ENCODE measurements at places on chromosomes 6 and 20.

DNA sequence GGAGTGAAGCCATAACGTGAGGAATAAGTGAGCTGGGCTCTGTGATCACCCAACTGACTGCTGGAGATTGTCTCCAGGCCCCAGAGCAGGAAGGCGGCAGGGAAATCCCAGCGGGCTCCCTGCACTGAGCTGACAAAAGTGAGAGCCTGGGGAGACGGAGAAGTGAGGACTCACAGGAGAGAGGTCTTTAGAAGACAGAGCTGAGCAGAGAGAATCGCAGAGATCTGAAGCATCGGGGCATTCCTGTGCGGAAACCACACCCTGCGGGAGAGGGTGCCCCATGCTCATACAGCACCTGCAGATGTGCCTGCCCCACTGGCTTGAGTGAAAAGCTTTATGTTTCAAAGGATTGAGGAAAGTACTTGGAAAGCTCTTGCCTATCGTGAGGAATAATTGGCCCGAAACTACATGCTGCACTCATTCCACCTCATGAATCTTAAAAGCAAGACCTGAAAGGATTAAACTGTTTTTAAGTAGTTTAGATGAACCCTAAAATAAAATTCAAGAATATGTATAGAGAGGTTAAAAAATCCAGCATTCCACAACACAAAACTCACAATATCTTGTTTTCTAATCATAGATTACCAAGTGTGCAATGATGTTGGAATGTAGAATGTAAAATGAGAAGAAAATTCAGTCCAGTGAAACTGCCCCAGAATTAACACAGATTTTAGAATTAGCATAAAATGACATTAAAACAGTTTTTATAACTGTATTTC lies 17.7 kb upstream of the THBS2 start:
- no peak for DNase-seq

DNA sequence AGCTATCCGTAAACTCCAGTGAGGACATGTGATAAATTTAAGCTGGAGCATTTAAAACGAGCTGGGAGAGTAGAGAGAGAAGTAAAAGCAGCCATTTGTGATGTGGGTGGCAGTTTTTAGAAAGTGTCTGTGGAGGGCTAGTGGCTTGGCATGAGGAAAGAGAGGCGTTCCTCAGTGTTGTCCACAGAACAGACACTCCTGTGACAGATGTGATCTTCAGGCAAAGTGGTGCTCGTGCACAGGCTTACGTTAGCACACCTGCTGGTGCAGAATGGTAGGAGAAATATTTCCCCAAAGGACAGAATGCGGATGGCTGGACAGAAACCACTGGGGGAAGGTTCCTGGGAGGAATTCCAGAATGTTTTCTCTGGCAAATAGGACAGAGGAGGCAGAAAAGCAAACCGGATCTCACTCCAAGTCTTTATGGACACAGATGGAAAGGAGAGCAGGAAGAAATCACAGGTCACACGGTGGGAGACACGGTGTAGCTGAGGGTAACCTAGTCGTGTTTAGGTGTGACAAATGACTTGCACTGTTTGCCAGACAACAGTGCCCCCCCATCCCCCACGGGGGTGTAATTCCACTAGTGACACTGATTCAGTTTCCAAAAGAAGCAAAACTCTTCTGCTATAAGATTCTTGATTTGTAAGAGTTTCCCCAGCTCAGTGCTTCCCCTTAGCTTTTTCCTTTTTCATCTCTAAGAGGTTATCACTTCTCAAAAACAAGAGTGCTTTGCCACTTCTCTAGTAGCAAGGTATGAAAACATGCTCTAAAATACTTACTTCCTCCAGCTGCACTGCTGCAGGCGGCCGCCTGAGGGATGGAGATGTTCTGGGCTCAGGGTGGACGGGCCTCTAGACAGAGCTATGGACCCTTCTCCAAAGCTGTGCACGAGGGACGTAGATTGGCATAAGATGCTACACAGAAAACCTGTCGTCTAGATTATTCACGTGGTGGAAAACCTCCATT lies 293.2 kb downstream of the QKI start:
- no peak for DNase-seq

- no peak for DNase-seq
These were observed 20.5 kb downstream of the DNAJC5 start for GRCh38 chr20:63915471-63915870.

DNA sequence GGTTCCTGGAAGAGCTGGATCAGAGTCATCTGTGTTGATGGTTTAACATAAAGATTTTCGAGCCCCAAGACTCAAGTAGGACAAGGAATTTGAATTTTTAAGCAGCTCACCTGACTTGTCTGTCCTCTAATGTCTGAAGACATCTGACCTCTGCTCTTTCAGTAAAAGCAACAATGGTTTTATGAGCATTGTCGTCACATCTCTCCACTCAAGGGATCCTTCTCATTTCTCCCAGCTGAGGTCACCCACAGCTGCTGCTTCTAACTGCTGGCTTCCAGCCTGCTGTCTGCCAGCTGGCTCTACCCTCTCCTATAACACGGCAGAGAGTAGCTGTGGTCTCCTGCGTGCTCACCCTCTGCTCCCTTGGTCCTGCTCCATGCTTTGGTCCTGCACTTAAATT lies 24.7 kb upstream of the HDAC2 start:
- peak; percentile 97 for DNase-seq

DNA sequence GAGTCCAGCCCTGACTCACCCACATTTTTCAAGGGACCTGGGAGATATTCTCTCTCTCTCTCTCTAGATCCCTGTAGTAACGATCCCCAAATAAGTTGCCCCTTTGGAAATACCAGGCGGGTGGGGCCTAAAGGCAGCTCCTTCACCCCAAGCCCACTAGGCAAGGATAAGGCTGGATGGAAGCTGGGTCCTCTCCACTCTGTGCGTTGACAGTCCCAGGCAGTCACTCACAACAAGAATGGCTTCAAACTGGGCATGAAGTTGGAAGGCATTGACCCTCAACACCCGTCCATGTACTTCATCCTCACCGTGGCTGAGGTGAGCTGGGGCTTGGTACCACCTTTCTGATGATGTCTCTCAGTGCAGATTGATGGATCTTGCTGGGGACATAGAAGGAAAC lies 21.6 kb downstream of the L3MBTL1 start:
- DNase-seq: no peak

DNA sequence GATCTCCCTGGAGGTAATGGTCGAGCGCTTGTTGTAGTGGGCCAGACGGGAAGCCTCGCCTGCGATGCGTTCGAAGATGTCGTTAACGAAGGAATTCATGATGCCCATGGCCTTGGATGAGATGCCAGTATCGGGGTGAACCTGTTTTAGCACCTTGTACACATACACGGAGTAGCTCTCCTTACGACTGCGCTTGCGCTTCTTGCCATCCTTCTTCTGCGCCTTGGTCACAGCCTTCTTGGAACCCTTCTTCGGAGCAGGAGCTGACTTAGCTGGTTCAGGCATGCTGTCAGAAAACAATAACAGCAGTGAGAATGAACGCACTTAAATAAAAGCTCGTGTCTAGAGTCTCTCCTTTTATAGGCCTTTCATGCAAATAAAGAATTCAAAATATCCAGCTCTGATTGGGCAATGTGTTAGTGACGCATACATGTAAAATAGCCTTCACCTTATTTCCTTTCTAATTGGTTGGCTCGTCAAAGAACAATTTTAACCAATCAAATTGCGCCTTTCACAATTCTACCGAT lies 129.2 kb downstream of the HFE start:
- DNase-seq: peak; percentile 67

DNA sequence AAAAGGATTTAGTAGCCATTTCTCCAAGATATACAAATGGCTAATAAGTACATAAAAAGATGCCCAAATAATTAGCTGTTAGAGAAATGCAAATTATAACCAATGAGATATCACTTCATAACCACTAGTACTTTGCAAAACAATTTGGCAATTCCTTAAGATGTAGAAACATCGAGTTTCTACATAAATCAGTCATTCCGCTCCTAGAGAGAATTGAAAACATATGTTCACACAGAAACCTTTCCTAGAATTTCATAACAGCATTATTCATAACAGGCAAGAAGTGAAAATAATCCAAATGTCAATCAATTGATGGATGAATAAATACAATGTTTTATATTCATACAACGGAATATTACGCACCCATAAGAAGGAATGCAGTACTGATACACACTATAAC lies 20.5 kb upstream of the NT5E start:
- no peak for DNase-seq

DNA sequence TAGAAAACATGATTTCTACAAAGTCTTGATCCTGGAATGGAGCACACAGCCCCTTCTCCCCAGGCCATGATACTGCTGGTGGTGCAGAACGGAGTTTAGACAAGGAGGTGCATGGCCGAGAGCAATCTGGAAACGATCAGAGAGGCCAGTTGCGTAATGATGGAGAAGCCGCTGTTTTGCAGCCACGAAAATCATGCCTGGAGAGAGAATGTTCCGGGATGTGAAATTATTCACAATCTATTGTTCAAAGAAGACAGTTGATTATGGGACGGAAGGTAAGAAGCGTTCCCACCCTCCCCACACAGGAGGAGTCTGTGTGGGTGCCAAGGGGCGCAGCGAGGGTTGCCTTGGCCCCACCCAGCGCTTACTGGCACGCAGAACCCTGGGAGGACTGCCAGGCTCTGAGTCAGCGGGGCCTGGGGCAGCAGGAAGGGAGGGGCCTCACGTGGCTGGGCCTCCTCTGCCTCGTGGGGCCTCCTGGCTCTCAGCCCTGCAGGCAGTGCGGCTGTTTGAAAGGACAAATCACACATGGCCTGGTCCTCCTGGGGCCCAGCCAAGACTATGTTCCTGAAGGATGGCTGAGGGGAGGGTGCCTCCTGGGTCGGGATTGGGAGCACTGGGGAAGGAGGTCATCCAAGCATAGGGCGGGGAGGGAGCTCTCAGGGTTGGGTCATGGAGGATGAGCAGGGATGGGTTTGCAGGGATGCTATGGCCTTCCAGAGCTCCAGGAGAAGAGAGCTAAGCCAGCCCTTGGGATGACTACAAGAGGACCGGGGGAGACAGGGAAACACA lies 8.7 kb upstream of the AP5S1 start:
- peak; percentile 96 for DNase-seq

GRCh38 chr6:89242574-89243330 lies 25.6 kb upstream of the GABRR1 start:
- DNase-seq: no peak

DNA sequence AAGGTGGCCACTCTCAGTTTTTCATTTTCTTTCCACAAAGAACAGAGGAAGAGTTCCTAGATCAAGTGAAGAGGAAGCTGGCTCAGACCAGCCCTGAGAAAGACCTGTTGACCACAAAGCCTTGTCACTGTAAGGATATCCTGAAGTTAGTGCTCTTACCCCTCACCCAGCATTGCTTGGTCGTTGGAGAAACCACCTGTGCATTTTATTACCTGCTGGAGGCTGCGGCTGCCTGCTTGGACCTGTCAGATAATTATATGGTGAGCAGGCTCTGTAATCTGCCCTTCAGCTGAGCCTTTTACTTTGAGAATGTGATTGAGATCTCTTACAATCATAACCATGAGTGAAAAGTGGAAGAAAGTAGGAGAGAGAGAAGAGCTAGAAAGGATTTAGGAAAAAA lies 21.9 kb downstream of the TREML1 start:
- no peak for DNase-seq

- DNase-seq: no peak
These were observed 1.6 kb upstream of the REV3L start for GRCh38 chr6:111484633-111484930.

GRCh38 chr6:84681693-84682326 lies 82.6 kb downstream of the TBX18 start:
- DNase-seq: no peak

GRCh38 chr6:137883400-137884148 lies 16.5 kb downstream of the TNFAIP3 start:
- DNase-seq: no peak

DNA sequence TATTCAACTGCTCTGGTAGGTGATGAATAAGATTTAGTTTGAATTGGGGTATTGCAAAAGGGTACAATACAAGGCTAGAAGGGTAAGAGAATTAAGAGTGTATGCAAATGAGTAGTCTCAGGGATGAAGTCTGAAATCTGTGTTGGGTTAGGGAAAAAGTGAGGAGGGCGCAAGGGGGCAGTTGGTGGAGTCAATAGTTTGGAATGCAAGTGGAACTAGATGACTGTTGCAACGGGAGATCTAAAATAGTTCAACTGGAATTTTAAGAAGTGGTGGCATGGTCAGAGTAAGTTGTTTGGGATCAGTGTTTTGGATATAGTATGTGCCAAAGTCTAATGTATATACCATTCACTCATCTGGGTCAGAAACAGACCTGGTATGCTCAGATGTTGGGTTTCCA lies 329.6 kb downstream of the GJA1 start:
- no peak for DNase-seq

DNA sequence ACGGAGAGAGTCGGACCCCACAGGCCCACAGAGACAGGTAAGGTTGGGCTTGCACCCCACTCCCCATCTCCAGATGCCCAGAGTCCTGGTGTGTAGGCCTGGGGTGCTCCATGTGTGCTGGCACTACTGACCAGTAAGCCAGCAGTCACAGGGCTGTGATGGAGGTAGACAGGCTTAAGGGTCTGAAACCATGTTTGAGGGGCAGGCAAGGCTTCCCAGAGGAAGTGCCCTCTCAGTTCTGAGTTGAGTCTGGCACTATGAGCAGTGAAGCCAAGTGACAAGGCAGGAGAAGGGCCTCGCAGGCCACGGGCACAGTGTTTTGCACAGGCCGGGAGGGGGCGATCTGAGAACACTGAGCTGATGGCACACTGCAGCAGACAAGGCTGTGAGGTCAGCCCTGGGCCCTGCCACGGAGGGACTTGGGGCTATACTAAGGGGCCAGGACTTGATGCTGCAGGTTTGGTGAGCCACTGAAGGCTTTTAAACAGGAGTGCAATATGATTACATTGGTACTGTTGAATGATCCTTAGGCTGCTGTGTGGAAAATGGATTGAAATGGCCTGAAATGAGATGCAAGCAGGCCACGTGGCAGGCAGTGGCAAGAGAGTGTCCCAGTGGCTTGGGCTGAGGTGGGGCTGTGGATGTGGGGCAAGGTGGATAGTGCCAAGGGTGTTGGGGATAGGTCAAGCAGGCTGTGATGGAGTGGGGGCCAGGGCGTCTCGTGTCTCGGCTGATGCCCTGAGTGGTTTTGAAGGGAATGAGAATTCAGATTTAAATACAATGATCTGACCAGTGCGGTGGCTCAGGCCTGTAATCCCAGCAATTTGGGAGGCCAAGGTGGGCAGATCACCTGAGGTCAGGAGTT lies 20.3 kb downstream of the TTBK1 start:
- DNase-seq: no peak

- peak; percentile 62 for DNase-seq
These were observed 113.1 kb downstream of the SOBP start for GRCh38 chr6:107603006-107603370.

DNA sequence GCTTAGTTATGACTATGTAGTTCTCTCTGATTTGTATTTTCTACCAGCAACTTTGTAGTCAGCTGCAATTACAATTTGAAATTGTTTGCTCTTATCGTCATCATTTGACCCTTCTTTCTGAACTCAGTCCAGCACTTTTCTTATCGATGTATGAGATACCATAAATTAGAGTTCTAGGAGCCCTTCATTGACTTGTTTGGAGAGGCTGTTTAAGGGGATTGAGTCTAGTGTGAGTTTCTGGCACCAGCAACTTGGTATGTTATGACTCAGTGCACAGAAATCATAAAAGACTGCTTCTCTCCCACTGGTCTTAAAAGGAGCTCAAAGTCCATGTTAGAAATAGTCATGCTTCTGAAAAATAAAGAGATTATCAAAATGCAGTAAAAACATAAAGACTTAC lies 190.3 kb downstream of the TENT5A start:
- no peak for DNase-seq

Measured in posterior cingulate gyrus (tissue), 11 donors.